ENCODE measurements at places on chromosomes 4 and X.

DNA sequence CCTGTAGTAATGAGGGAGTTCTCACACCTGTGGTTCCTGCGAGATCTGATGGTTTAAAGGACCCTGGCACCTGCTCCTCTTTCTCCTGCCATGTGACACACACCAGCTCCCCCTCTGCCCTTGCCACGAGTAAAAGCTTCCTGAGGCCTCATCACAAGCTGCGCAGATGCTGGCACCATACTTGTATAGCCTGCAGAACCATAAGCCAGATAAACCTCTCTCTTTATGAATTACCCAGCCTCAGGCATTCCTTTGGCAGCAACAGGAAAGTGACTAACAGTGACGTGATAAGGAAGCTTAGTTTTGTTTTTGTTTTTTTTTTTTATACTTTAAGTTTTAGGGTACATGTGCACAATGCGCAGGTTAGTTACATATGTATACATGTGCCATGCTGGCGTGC is 130.9 kb downstream of the AFAP1 start:
- no peak for DNase-seq

GRCh38 chr4:47531241-47531953 is 46.3 kb downstream of the ATP10D start:
- peak; percentile 73 for DNase-seq

DNA sequence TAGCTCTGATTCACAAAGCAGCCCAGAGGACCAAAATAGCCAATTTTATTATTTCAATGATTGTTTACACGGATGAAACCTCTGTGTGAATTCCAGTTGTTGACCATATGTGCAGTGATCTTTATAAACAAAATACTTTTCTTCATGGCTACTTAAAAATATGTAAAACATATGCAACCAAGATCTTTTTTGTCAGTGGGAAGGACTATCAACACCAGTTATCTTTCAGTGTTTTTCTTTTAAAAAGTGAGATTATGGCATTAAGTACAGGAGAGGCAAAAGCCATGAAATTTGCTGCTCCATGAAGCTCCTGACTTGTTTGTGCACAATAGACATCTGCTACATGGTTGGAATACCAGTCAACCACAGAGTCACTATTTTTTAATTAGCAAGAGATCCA is 184.4 kb downstream of the DKK2 start:
- no peak for DNase-seq

DNA sequence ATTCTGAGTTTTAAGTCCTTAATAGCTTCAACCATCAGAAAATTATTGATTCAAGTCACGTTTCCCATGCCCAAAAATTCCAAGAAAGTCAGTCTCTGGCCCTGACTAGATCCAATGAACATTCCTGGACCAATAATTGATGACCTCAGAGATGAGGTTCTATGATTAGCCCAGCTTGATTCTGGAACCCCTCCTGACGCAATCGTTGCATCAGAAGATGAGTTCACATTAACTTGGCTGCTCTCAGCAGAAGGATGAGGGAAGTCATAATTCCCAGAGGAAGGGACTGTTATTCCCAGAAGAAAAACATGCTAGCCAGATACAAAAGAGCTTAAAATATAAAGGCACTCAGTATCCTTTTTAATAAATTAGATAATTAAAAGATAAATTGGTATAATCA is 34.3 kb upstream of the CPEB2 start:
- DNase-seq = no peak

DNA sequence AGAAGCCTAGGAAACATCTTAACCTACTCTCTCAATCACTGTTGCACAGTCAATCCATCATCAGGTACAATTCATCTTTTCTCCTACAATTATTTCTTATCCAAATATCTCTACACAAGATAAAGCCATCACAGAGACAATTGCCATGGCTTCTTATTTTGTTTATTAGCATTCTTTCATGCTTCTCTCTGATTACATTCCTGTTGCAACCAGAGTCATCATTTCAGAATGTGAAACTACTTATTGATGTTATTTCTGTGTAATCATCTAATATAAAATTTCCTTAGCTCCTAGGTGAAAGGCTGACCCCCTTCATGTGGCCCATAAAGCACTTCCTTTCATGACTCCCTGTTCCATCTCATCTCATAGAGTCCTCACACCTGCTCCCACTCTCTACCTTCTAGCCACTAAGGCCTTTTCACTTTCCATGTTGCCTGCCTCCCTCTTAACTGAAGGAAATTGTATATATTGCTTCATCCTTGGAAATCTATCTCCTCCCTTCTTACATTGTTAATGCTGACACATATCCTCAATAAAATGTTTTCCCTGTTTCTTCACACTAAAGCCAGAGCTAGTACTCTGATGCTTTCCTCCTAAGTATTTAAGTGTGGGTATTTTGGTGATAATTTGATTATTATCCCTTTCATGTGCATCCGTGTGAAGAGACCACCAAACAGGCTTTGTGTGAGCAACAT is 829.9 kb downstream of the FAT4 start:
- no peak for DNase-seq
